Esophagus squamous epithelium (tissue), 5 donors: ENCODE measurements at places on chromosomes 5 and 9. TPM values are rescaled to one million over a fixed set of nuclear protein-coding genes. Genes with fewer than 3 reads are reported as not detected.

Gene FRMD3
- 6.9 TPM for total RNA-seq

Gene PCDHB14
- total RNA-seq, result 1.5 TPM

Gene PCDHB4
- 2.3 TPM for total RNA-seq

GRCh38 chr9:32218100-32218767, 166.2 kb upstream of the ACO1 start:
- H3K36me3 ChIP-seq, result no peaks in the 10 kb centered on the region
- no peak for DNase-seq
- H3K27me3 ChIP-seq, result no peaks in the 10 kb centered on the region

- no peak for DNase-seq
- no peaks in the 10 kb centered on the region for H3K36me3 ChIP-seq
- no peak overlapping the region for H3K27ac ChIP-seq
- no peak overlapping the region for H3K4me3 ChIP-seq
- peaks cover 21% of the 10 kb centered on the region for H3K27me3 ChIP-seq
Observed at GRCh38 chr5:2205596-2206226, 323.0 kb upstream of the IRX4 start.

GRCh38 chr9:84780385-84780784, 110.9 kb downstream of the NTRK2 start:
- no peak overlapping the region for H3K4me3 ChIP-seq
- no peaks in the 10 kb centered on the region for H3K4me1 ChIP-seq
- H3K36me3 ChIP-seq, result no peaks in the 10 kb centered on the region
- no peak for DNase-seq
- H3K27me3 ChIP-seq, result no peaks in the 10 kb centered on the region

DNA sequence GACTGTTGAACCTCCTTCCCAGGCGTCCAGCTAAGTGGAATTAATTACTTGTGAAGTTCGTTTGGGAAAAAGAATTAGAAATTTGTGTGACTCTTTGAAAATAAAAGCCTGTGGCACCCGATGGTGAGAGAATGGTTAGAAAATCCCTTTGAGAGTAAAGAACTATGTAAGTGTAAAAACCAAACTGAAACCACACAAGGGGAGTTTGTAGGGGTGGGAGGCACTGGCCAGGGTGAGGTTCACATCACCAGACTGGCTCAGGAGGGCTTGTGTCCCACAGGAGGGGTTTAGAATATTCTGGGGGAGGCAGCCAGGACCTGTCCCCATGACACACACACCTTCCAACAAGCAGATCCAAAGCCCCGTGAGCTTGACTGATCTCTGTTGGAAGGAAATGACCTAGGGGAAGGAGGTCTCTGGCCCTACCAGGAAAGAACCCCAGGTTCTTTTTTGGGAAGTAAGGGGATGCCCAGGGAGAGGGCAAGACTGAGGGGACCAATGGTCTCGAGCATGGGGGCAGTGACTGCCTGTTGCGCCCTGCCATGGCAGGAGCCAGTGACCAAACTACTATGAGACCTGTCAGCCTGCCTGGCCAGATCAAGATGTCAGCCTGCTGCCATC, 4.3 kb downstream of the SPATA24 start:
- H3K4me1 ChIP-seq, result peaks cover 15% of the 10 kb centered on the region
- no peak for DNase-seq
- H3K27ac ChIP-seq, result no peak overlapping the region
- H3K27me3 ChIP-seq, result no peaks in the 10 kb centered on the region
- no peaks in the 10 kb centered on the region for H3K36me3 ChIP-seq

DNA sequence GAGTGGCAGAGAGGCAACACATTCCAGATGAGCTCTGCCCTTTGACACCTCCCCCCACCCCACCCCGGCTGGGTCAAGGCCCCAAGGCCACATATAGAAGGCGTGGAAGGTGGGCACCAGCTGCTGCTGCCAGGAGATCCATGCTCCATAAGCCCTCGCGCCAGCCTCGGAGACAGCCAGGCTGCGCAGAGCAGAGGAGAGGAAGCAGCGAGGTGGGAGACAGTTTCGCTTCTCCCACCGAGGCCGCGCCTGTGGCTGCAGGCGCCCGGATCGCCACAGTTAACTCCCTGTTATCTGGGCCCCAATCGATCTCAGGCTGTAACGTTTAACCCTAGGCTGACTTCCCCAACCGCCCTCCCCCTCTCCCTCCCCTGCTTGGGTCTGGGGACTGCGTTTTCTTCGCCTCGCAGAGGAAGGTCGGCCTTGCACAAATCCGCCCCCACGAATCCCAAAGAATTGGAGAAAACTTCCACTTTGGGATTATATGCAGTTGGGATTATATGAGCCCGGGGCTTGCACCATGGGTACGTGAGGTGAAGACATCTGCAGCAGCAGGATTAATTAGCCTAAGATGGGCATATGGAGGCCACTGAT, 1.1 kb upstream of the CXXC5 start:
- H3K27me3 ChIP-seq, result no peaks in the 10 kb centered on the region
- DNase-seq, result no peak
- H3K4me1 ChIP-seq, result peaks cover 43% of the 10 kb centered on the region
- H3K27ac ChIP-seq, result no peak overlapping the region

GRCh38 chr5:8756498-8757084, 789.3 kb downstream of the SEMA5A start:
- H3K36me3 ChIP-seq, result no peaks in the 10 kb centered on the region
- H3K4me3 ChIP-seq, result no peak overlapping the region
- DNase-seq, result no peak
- H3K27me3 ChIP-seq, result no peaks in the 10 kb centered on the region

- H3K27ac ChIP-seq, result peak overlapping the region; percentile 99
- H3K4me3 ChIP-seq, result no peak overlapping the region
- H3K4me1 ChIP-seq, result peaks cover 100% of the 10 kb centered on the region
- DNase-seq, result no peak
Observed at GRCh38 chr9:127558581-127559246, 53.4 kb upstream of the STXBP1 start.

GRCh38 chr5:175121457-175121856, 322.5 kb downstream of the DRD1 start:
- H3K4me3 ChIP-seq, result no peak overlapping the region
- no peaks in the 10 kb centered on the region for H3K27me3 ChIP-seq
- H3K36me3 ChIP-seq, result no peaks in the 10 kb centered on the region
- DNase-seq, result no peak
- H3K4me1 ChIP-seq, result no peaks in the 10 kb centered on the region

DNA sequence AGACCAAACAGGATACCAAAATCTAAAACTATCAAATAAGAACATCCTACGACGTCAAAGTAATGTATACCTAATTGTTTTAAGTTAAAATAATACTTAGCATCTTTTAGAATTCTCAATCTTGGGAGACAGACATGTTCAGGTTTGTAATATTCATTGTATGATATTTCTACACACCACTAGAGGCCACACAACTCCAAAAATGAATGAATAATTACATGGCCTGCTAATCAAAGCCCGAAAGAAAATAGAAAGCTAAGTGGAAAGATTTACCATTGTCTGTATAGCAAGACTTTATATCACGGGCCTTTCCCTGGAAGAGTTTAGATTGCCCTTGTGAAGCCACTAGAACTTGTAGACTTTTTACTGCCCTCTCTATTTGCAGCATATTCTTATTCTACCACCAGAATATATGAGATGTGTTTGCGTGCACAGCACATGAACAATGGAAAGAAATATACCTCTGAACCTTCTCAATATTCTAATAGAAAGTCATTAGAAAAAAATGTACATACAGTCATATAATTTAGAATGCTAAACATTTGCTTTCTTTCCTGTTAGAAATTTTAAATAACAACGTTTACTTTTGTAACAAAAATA, 380.1 kb upstream of the NUDT12 start:
- H3K27ac ChIP-seq, result no peak overlapping the region
- no peaks in the 10 kb centered on the region for H3K4me1 ChIP-seq
- no peak overlapping the region for H3K4me3 ChIP-seq
- no peaks in the 10 kb centered on the region for H3K27me3 ChIP-seq
- DNase-seq, result no peak

DNA sequence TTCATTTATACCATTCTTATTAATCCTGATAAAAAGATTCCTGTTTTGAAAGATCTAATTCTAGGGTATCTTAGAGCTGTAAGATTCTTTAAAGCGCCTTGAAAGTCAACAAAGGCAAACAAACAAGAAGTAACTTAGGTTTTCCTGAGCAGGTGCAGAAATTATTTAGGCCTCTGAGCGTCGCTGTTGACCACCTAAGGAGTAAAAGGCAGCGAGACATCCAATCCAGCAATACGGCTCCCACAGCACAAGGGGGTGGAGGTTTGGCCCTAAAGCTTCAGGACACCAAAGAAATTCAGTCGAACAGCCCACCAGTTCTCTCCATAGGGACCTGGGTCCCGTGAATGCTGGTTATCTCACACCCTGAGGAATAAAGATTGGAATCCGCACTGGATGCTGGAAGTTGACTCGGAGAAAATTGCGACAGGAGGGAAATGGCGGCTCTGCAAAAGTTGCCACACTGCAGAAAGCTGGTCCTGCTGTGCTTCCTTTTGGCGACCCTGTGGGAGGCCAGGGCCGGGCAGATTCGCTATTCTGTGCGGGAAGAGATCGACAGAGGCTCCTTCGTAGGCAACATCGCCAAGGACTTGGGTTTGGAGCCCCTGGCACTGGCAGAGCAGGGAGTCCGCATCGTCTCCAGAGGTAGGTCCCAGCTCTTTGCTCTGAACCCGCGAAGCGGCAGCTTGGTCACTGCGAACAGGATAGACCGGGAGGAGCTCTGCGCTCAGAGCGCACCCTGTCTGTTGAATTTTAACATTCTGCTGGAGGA, at the start of gene PCDHGA2:
PCDHGA2 (plus strand) TSS at position 223 of the 769 bp plus-strand sequence.
- peak within 1 kb of the TSS; percentile 34 for H3K4me3 ChIP-seq
- no peak within 1 kb of the TSS for H3K27ac ChIP-seq
- H3K27me3 ChIP-seq, result no peaks in the 10 kb centered on the region
